ENCODE measurements at places on chromosomes 6 and 20.

DNA sequence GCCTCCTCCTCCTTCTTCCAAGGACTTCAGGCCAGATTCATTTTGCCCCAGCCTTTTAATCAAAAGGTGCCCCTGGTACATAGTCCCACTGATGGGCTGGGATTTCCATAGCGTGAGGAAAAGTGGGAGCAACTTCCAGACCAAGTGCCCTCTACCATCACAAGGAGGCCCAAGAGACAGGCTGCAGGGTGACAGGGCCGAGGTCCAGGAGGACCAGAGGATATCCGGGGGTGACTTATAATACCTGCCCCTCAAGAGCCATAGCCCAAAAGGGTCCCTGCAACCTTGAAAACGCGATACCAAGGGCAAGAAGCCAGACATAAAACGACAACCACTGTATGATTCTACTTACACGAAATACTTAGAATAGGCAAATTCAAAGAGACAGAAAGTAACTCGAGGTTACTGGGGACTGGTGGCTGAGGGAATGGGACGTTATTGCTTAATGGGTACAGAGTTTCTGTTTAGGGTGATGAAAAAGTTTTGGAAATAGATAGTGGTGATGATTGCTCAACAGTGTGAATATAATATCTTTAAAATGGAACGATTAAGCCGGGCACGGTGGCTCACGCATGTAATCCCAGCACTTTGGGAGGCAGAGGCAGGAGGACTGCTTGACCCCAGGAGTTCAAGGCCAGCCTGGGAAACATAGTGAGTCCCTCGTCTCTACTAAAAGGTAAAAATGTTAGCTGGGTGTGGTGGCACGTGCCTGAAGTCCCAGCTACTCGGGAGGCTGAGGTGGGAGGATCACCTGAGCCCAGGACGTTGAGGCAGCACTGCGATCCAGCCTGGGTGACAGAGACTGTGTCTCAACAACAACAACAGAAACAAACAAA lies 71.9 kb downstream of the NOL4L start:
- no peak for DNase-seq

GRCh38 chr6:158143700-158144099 lies 24.4 kb downstream of the SERAC1 start:
- no peak for DNase-seq

DNA sequence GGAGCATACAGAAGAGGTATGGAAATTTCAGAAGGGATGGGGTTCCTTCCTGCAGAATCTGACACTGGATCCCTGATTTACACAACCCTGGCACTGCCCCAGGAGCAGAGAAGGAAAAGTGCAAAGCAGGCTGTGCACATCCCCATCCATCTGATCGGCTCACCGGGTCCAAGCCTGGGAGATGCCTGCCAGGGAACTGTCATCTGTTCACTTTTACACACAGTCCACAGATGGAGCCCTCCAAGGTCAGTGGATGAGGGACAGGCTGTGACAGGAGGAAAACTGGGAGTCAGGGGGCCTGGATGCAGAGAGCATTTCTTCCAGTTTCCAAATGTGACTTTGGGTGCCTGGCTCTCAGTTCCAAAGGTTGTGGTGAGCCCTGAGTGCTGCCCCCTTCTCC lies 11.0 kb upstream of the SYNDIG1 start:
- no peak for DNase-seq

DNA sequence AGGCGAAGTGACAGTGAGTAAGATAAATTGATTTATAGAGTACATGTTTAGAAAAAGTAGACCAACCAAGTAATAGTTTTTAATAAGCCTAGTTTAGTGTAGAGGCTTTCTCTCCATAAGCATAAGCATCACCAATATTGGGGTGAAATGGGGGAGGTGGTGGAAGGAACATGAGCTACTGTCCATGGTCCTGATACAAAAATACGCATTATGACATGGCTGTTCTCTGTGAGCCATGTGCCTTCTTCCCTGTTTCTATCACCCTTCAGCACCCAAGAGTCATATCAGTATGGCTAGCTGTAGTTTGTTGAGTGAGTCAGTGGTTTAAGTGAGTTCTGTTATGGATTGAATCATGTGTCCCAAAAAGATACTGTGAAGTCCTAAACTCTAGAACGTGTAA lies 150.8 kb downstream of the EDN1 start:
- no peak for DNase-seq

- no peak for DNase-seq
Observed at GRCh38 chr6:38508894-38509293, 130.8 kb downstream of the BTBD9 start.

DNA sequence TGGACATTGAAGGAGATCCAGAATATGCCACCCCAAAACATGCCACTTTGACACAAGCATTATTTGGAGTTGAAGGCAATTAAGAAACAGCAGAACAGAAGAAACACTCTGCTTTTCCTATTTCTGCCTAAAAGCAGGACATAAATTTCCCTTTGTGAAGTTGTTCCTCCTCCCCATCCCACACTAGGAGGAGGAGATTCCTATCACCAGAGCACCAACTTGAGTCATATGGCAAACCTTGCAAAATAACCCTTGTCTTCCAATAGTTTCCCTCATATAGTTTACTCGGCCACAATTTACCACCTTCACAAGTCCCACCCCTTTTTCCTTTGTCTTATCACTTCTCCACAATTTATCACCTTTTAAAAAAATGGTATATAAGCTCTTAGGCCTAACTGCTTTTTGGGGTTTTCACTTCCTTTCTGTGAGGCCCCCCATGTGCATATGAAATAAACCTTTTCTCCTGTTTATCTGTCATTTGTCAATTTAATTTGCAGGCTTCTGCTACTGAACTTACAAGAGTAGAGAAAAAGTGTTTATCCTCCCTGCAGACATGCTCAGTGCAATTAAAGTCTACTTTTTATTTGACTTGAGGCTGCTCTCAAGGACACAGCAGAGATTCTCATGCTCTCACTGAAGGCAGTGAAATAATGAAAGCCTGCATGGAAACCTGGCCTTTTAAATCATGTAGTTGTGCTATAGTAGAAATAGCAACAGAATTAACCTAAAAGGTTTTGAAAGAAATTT lies 2.8 kb upstream of the RAB23 start:
- no peak for DNase-seq

DNA sequence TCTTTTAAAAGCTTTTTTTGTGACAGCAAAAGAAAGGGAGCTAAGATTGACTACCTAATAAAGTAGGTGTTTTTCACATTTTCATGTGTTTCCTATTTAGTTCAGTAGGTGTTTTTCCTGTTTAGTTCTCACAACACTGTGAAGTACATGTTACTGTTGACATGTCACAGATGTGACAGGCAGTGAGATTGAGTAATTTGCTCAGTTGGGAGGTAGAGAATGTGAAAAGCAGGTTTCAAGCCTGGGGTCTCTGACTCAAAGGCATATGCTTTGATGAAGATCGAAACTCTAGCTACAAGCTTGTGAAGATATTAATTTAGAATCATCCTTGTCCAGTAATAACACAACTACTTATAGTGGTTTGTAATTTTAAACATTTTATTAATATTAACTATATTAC lies 43.1 kb downstream of the SLX4IP start:
- DNase-seq = no peak

DNA sequence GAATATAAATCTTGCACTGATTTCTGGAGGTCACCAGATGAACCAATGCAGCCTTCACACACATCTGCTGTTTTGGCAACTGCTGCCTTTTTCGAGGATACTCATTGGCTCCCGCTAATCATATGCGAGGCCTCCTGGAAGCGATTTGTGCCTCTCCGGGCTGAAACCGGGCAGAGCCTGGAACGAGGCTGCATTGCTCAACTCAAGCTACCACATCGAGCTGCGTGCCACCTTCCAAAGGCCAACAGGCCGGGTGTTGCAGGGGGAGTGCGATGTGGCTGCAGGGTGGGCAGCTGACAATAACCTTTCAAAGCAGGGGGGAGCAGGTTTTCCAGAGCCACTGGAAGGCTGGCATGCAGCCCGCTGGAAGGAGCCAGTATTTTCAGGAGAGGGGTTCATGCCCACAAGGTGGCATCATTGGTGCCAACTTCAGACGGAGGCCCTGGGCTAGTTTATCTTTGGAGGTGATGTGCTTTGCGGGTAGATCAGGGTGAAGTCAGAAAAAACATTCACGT lies 122.6 kb upstream of the IFNGR1 start:
- DNase-seq = peak; percentile 6

- DNase-seq = no peak
Observed at GRCh38 chr20:53623134-53623453, 29.5 kb upstream of the ZNF217 start.

DNA sequence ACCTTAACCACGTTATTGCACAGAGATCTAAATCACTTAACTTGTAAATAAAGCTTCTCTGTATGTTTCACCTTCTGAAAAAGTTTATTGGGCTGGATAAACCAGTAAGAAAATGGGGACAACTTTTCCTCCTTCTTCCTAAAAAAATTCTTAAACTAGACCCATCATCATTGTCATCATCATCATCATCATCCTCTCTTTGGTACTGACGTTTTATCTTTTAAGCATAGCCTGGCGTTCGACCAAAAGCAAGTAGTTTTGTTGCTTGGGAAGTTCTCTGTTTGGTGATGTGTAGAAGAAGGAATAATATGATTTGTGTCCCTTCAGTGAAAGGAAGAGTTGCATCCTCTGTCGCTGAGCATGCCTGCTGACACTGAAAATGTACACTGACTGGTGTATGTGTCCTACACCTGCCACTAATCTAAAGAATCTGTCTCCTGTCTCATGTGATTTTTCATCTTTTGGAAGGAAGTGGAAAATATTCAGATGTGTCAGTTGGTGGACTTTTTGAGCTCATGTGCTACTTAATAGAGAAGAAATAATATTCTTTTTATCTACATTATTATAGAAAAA lies 2.5 kb downstream of the CLVS2 start:
- DNase-seq = no peak

DNA sequence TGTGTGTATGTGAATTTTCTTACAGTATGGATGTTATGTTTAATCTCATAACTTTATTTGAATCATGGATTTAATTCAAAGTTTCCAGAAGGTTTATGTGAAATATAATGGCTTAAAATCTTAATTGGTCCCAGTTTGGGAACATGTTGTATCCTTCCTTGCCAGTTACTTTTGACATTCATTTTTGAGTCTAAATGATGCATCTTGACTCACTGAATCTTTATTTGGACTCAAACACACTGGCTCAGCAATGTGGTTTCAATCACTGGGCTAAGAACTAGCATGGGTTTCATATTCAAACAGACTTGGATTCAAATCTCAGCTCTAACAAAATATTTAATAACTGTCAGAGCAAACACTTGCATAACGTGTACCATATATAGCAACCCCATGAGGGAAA lies 25.9 kb upstream of the TFAP2B start:
- no peak for DNase-seq

DNA sequence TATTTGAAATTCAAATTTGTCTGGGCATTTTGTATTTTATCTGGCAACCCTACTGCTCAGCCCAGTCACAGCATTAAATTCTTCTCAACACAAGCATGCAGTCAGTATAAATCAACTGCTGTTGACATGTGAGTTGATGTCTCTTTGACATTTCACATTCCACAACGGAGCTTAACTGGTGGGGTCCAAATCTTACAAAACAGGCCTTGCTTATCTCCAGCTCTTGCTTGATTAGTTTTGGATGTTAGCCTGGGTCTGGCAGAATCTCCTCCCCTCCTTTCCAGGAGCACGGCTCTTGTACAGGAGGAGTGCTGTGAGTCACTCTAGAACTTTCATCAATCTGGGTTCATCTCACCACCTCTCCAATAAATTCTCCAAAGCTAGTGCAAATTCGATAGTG lies 80.8 kb upstream of the PHACTR1 start:
- no peak for DNase-seq

GRCh38 chr20:53850319-53850718 lies 220.1 kb downstream of the BCAS1 start:
- no peak for DNase-seq

DNA sequence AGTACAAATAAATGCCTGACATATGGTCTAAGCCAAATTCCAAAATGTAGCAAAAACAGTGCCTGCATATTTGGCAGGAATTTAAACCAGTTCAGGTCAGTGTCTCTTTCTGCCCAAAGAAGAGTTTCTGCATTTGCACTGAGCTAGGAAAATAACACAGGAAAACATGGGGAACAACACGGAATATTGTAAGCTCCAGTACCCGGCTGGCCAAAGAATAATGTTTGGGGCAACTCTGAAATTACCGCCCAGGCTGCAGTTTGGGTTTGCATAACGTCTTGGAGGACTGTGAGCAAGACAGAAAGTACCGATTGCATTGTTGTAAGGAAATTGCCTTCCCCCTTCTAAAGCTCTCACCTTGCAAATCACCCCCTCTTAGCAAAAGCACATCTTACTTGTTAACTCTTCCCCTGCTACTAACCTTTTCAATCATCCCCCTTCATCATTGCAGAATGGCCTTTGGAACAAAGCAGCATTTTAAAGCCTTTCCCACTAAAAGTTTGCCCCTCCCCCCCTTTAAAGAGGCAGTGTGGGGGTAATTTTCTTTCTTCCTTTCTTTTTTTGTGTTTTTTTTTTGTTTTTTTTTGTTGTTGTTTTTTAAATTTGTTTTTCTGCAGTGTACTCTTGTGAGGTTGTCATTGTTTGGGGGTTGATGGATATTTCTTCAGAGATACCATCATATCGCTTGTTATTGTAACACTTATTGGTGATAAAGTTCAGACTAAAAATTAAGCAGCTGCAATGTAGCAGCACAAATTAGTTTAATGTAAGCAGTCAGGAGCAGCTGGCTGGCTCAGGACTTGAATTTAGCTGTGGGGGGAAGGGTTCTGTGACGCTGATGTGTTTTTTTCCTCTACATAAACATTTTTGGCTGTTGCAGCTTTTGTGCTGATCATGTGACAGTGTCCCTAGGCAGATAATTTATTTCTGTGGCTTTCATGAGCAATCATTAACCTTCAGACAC lies 100.0 kb upstream of the CITED2 start:
- no peak for DNase-seq

- no peak for DNase-seq
Observed at GRCh38 chr20:61581825-61582188, 329.7 kb downstream of the CDH4 start.

DNA sequence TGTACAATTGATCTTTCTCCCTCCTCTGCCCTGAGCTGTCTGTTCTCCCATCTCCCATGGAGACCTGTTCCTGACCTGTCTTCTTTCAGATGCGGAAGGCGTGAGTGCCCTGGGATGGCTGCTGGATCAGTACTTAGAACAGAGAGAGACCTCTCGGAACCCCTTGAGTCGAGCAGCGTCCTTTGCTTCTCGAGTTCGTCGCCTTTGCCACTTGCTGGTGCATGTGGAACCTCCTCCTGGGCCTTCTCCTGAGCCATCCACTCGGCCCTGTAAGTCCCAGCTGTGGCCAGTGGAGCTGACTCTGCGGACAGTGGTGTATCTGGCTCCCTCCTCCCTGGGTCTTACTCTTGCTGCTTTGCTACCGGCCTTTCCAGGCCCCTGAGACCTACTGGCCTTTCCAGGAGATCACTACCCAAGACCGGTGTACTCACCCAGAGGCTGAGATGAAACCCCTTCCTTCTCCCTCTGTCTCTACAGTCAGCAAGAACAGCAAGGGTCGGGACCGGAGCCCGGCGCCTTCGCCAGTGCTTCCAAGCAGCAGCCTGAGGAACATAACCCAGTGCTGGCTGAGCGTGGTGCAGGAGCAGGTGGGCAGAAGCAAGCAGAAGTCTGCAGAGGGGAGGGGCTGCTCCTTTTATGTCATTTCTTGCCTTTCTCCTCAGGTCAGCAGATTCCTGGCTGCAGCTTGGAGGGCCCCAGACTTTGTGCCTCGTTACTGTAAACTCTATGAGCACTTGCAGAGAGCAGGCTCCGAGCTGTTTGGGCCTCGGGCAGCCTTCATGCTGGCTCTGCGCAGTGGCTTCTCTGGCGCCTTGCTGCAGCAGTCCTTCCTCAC lies 22.5 kb downstream of the CUL9 start:
- DNase-seq = no peak

GRCh38 chr20:47379433-47380150 lies 23.1 kb upstream of the ZMYND8 start:
- DNase-seq = no peak

- no peak for DNase-seq
Observed at GRCh38 chr20:59813948-59814839, 119.2 kb downstream of the SYCP2 start.

GRCh38 chr6:150713931-150714330 lies 114.2 kb downstream of the PLEKHG1 start:
- no peak for DNase-seq

Data from activated naive CD4-positive, alpha-beta T cell (primary cell).